CD4-positive, alpha-beta T cell (primary cell): ENCODE measurements at places on chromosomes 6 and 20.

GRCh38 chr6:70282919-70283461 lies 19.9 kb downstream of the COL9A1 start:
- no peak for DNase-seq

- DNase-seq, result no peak
Observed at GRCh38 chr6:14277405-14277930, 159.9 kb downstream of the CD83 start.

DNA sequence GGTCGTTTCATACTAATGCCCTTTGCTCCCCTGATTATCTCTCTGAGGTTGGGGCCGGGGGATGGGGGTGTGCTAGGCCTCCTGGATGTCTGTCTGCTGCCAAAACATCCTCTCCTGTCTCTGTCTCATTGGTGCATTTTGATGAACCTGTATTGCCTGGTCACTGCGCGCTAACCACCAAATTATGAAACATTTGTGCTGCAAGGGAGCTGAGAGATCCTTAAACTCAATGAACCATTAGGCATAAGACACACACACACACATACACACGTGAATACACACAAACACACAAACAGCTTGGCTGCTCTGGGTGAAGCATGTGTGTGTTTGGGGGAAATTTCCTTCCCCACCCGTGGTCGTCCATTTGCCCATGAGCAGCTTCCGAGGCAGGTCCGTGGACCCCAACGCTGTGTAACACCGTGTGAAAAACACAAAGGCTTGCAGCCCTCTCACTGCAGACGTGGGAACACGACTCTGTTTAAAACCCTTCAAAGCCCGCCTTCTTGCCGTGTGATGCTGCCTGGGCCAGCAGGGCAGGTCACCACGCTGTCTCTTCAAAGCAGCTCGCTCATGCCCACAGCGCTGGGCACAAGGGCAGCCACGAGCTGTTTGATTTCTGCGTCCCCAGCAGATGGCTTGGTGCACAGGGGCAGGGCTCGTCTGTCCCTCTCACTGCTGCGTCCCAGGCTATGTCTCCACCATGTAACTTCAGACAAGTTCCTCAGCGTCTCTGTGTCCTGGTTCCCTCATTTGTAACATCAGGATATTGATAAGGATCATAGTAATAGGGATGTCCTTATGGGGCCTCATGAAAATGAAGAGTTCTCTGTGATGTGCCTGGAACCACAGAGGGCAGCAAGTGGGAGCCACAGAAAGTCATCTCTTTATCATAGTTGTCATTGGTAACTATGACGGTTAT lies 96.8 kb downstream of the CDH26 start:
- no peak for DNase-seq

DNA sequence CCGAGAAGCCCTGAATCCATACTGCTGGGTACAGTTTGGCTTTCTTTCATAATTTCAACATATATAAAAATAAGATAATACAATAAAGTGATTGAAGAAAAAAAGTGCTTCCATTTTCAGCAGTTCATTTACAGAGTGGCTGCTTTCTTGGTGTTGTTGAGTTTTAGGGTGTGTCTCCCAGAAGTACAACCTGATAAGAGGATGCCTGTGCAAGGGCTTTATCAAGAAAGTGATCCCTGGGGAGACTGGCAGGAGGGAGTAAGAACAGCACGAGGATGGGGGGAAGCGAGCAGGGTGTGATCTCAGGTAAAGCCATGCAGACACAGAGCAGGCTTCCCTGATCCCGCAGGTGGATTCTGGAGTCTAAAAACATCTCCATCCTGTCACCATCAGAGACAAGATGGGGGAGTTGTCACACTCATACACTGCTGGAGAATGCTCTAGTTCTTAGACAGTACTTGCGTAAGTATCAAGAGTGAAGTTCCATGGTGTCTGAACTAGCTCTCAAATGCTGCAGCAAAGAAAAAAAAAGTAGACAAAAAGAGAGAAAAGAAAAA lies 395.9 kb downstream of the CDH26 start:
- no peak for DNase-seq

DNA sequence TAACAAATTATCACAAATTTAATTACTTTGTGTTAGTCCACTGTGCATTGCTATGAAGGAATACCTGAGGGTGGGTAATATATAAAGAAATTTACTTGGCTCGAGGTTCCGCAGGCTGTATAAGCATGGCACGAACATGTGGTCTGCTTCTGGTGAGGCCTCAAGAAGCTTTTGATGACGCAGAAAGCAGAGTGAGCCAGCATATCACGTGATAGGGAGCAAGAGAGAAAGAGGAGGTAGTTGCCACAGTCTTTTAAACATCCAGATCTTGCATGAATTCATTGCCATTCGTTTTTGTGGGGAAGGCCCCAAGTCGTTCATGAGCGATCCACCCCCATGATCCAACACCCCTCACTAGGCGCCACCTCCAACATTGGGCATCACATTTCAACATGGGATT lies 733.7 kb downstream of the GRIK2 start:
- no peak for DNase-seq

DNA sequence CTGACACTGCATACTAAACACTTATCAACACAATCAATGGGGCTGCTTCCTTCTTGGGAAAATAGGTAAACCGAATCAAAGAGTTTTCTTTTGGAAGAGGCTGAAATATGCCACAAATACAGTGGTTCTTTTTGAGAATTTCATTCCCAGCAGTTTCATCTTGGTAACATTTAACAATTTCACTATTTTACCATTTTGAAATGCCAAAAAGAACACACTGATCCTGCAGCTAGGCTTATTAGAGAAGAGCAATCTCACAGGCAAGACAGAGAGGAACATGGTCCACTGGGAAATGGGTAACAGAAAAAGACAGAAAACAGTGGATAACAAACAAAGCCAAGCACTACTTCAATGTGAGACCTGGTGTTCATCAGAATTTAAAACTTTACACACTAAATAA lies 2.5 kb downstream of the CNR1 start:
- no peak for DNase-seq

GRCh38 chr6:168432196-168432595 lies 8.8 kb upstream of the SMOC2 start:
- DNase-seq, result no peak

GRCh38 chr6:168942646-168943045 lies 311.0 kb downstream of the THBS2 start:
- DNase-seq, result no peak

DNA sequence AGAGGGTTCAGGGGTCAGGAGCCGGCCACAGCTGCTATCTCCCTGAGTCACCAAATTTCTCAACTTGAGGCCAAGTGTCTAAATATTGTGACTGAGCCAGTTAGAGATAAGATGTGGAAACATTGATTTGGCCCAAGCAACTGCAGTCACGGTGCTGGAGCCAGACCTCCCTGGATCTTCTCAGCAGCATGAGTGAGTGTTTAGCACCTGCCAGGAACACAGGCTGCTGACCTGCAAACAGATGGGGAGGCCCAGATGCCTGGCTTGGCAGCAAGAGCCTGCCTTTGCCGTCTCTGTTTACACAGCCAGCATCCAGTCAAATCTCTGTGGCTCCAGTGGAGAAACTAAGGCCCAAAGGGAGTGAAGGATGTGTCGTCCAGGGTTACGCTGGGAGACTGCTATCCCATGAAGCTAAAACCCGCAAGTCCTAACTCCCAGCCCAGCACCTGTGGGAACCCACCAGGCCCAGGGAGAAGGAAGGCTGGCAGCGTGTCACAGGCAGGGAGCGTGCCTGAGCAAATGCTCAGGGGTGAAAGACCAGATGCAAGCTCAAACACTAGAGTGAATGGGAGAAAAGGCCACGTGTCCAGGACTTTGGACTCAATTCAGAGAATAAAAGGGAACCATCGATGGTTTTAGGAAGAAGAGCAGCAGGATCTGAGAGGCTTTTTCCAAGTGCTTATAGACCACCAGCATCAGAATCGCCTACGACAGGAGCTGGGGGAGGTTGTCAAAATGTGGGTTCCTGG lies 15.9 kb upstream of the PTGIS start:
- no peak for DNase-seq
